ENCODE measurements at places on chromosomes 2 and 18.

DNA sequence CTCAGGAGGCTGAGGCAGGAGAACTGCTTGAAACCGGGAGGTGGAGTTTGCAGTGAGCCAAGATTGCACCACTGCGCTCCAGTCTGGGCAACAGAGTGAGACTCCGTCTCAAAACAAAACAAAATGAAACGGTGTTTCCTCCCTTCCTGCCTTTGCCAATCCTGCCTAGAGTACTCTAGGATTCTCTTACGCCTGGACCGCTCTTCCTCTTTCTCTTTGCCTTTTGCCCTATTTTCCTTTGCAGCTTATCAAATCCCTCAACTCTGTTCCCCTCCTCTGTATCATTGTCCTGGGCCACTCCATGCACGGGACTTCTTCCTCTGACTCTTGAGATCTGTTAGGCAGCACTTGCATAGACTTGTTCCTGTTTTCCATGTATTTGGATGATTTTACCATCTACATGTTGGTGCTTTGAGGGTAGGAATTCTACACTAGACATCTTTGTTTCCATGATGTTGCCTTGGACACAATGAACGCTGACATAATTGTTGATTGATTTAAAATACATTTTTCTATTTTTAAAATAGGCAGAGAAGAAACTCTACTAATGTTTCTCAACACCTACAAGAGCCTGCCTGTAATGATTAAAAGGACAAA lies 24.8 kb upstream of the ACYP2 start:
- no peak for DNase-seq

GRCh38 chr2:107743274-107743673 lies 83.4 kb upstream of the RGPD4 start:
- no peak for DNase-seq

GRCh38 chr2:26410764-26411243 lies 9.1 kb downstream of the DRC1 start:
- no peak for DNase-seq

DNA sequence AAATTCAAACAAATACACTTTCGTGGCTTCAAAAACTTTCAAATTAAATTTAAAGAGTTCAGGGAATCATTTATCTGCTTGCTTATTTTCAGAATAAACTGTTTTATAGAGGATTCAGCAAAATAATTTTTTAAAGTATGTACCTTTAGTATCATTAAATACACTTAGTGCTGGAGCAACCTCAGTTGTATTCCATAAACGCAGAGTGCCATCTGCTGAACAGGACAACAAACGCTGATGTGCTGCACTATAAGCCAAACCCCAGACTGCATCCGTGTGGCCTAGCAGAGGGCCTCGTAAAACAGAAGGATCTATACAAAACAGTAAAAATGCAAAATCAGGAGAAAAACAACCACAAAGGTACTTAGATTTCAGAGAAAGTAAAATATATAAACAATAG lies 108.6 kb downstream of the STRN start:
- DNase-seq, result no peak

- DNase-seq, result no peak
Observed at GRCh38 chr18:3305354-3305762, 43.4 kb downstream of the MYL12B start.

GRCh38 chr2:237391140-237391539 lies 22.8 kb downstream of the COL6A3 start:
- no peak for DNase-seq
